ENCODE measurements at places on chromosomes 1 and 21.

DNA sequence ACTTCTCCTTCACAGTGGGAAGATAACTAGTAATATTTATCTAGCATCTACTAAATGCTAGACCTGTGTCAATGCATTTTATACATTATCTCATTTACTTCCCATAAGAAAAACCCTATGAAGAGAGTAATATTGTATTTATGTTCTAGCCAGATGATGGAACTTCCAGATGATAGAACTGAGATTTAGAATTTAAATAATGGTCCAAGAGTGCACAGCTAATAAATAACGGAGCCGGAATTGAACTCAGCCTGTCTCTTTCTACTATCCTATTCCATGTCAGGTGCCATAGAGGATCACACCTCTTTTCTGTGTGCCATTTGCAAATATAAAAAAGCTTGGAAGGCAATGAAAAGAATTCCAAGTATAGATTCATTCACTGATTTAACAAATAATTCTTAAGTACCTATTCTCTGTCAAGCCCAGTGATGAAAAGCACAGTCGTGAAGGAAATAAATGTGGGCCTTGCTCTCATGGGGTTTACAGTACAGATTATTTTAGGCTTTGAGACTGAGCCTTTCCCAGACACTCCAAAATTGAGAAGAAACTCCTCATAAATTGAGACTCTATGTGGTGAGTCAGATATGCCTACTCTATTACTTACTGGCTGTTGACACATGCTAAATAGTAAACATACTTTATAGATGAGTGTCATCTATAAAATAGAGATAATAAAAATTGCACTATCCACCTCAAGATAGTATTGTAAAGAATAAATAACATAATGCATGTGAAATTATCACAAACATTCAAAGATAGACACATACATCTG, 378.0 kb upstream of the PRMT6 start:
- no peak for DNase-seq

GRCh38 chr1:65417729-65418128, 2.7 kb upstream of the LEPR start:
- no peak for DNase-seq

- DNase-seq = no peak
These were observed 82.0 kb upstream of the ROR1 start for GRCh38 chr1:63691701-63692425.

GRCh38 chr1:17189632-17189990, 15.3 kb upstream of the PADI1 start:
- DNase-seq = no peak

DNA sequence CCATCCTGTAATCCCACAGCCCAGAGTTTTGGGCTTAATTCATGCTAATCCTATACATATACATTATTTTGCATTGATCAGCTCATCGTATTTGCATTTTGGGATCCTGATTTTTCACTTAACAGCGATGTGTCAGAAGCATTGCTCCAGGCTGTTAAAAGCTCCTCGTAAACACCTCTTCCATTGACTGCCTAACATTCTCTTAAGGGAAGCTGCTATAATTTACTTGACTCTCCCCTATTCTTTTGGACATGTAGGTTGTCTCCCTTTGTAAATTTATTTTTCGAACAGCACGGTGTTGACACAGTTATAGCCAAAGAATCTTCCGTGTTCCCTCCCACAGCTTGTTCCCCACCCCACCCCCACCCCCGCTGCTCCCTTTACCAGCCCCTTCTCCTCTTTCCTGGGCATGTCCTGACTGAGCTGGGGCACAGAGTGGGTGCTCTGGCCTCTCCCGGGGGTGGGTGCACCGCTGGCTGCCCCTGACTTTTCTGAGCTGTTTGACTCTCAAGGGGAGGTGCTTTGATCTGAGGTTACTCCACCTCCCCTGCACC, 22.8 kb downstream of the LDLRAP1 start:
- no peak for DNase-seq

GRCh38 chr1:113975211-113975895, 3.9 kb upstream of the OLFML3 start:
- DNase-seq = no peak

DNA sequence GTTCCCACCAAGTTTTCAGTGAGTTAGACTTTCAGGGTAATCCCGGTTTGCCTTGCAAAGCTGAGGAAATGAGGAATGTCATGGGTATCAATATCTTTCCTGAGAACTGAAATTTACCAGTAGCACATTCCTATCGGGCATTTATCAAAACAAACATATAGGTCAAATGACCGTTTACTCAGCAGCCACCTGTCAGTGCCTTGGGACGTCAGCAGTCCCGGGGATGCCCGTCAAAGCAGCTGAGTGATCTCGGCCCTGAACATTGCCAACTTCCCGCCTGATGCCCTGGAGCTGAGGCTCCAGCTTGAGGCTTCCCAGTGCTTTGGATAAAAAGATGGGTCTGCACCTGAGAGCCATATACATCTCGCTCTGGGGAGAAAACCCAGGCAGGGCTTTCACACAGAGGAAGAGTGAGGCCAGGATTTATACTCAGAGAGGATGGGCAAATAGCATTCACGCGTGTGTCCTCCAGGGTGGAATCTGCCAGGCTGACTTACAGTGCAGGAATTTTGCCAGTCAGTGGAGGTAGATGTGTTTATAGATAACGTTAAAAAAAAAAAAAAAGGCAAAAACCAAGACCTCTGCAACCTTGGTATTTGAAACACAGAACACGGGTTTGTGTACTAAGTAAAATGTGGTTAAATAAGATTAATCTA, 435.7 kb upstream of the VAMP3 start:
- no peak for DNase-seq

GRCh38 chr21:28317177-28317950, 675.3 kb downstream of the LTN1 start:
- no peak for DNase-seq

GRCh38 chr1:145892486-145893087, 6.9 kb upstream of the ANKRD35 start:
- DNase-seq = no peak

DNA sequence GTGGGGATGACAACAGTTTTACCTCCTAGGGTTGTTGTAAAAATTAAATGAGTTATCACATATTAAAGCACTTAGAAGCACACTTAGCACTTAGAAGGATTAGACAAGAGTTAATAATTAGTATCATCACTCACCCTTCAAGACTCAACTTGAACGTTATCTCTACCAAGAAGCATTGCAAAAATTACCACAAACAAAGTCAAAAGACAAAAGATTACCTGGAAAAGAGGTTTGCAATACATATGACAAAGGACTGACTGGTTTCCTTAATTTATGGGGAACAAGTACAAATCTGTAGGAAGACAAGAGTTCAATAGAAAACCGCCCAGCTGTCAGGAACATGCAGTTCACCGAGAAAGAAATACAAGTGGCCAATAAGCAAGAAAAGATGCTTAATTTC, 93.3 kb upstream of the ATP1A1 start:
- no peak for DNase-seq

DNA sequence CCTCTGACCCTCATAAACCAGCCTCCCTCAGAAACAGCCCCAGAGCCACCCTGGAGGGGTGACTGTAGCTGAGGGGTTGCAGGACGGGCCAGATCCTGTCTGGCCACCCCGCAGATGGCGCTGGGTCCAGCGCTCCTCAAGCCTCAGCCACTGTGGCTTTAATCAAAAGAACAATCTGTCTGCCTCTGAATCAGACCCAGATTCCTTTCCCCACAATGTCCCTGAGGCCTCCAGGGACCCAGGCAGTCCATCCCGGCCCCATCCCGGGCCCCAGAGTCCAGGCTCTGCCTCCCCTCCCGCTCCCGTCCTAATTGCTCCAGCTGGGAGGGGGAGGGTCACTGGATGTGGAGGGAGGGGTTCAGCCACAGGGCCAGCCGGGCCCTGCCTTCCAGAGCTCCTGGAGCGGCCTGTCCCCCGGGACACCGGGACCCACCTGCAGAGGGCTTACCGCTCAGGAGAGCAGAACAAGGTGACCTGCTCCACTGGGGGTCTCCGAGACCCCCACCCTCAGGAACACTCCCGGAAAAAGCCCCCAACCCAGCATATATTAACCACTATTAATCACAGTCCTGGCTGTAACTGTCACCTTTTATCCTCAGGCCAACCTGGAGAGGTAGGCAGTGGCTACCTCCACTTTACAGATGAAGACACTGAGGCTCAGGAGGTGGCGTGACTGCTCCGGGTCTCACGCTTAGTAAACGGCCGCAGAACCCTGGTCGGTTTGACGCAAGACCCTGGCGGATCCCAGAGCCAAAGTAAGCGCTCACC, 836 bp upstream of the FBLIM1 start:
- DNase-seq = no peak

- no peak for DNase-seq
These were observed 74.5 kb upstream of the USP24 start for GRCh38 chr1:55289614-55290013.

DNA sequence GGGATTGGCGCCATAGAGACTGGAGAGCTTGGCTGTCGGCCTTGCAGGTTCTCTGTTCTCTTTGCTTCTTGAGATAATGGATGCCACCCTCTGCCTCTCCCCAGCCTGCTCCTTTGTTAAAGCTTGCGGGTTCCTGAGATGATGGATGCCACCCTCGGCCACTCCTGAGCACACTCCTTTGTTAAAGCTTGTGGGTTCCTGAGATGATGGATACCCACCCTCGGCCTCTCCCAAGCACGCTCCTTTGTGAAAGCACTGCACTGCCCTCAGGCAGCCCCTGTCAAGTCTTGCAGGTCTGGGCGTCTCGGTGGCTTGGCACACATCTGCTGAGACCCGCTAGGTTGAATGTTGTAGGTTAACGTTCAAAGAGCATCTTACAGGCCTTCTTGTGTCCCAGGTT, 76.5 kb downstream of the SCCPDH start:
- DNase-seq = no peak

DNA sequence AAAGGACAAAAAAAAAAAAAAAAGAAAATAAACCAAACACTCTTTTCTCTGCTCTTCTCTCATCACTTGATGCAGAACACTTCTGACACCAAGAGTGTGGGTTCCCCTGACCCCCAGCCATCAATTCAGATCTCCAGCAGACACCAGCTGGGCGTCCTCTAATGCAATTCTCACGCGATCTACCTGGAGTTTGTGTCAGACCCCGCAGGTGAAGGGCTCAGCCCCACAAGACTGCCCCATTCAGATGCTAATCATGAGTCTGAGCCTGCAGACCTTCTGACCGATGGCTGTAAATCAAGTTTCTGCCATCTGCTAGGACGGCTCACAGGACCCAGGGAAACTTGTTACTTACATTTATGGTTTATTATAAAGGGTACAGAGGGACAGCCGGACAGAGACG, 133.6 kb upstream of the C1orf174 start:
- no peak for DNase-seq

DNA sequence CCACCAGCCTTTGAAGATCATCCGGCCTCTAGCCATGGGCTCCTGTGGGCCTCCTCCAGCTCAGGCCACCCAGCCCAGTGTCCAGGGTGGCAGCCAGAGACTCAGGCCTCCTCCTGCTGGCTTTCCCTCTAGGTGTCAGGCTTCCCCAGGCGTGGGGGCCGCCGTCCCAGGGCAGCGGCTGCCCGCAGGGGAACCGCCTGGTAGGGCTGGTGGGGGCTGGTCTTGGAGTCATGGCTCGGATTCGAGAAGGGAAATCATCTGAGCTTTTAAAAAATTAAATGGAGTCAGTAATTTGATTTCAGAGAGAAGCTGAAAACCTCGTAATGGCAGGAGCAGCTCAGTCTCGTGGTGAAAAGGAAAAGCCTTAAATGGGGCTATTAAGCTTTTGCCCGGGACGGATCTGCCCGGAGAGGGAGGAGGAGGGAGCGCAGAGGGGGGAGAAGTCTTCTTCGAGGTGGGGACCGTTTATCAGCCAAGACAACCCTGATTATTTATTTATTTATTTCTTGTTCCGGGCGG, 66.4 kb upstream of the TARDBP start:
- no peak for DNase-seq

- DNase-seq = no peak
These were observed 160.4 kb downstream of the HLX start for GRCh38 chr1:221039616-221040015.

DNA sequence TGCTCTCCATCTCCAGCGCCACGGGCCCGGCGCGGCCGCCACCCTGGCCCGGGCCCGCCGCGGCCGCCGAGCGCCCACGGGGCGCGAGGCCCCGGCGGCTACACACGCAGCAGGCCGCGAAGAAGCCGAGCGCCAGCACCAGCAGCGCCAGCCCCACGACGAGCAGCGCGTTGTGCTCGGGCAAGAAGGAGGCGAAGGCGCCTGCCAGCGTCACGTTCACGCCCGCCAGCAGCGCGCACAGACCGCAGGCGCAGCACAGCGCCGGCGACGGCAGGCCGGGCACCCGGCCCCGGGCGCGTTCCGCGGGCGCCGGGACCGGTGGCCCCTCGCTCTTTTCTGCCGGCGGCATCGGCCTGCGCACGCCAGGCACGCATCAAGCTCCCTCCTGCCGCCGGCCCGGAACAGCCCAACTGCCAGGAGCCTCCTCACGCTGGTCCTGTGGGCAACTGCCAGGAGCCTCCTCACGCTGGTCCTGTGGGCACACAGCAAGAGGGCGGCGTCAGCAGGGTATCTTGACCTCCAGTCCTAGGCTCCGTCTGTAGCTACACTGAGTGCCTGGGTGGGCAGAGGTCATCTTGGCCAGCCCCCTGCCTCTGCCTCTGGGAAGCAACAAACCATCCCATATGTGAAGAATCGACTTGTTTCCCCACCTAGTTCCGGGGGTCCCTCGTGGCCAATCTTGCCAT, 18.1 kb downstream of the KNCN start:
- peak; percentile 19 for DNase-seq

- no peak for DNase-seq
These were observed 185.8 kb downstream of the PCP4 start for GRCh38 chr21:40053007-40053406.

- no peak for DNase-seq
These were observed 83.0 kb downstream of the FCRL5 start for GRCh38 chr1:157469300-157469699.

DNA sequence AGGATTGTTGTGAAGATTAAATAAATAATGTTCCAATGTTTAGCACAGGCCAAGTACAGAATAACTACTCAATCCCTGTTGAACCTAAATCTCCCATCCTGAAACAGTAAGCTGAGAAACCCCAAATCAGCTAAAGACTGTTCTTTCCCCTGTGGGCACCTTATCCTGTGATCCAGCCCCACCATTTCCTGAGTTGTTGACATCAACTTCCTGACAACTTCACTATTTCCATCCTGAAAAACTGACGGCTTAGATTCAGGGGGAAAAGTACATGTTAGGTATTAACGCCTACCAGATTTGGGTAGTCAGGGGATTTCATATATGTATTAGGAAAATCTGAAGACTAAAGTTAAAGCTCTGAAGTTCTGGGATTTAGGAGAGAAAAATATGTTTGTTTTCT, 51.7 kb upstream of the PALMD start:
- DNase-seq = no peak

DNA sequence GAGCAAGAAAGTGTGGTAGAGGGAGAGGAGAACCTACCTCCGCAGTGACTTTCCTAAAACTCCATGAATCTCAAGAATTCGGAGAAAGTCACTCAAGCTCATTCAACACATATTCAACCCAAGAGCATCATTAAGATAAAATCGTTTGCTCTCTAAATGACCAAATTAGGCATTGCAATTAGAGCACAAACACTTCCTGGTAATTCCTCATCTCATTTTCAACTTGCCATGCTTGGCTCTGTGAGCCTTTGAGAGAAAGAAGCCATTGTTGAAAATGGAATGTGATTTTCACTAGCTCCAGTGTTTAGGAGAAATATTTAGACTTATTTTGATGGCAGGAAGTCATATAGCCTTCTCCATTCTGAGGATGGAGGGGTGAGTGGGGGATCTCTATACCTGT, 52.5 kb downstream of the KAZN start:
- DNase-seq = no peak
